ENCODE measurements at places on chromosomes 13 and 19.

- no peak for DNase-seq
Observed at GRCh38 chr13:43520351-43520750, 266.4 kb downstream of the ENOX1 start.

- DNase-seq = peak; percentile 86
Observed at GRCh38 chr19:17496337-17496997, 15.0 kb upstream of the PGLS start.

GRCh38 chr19:16428372-16429036, 43.3 kb downstream of the EPS15L1 start:
- no peak for DNase-seq

DNA sequence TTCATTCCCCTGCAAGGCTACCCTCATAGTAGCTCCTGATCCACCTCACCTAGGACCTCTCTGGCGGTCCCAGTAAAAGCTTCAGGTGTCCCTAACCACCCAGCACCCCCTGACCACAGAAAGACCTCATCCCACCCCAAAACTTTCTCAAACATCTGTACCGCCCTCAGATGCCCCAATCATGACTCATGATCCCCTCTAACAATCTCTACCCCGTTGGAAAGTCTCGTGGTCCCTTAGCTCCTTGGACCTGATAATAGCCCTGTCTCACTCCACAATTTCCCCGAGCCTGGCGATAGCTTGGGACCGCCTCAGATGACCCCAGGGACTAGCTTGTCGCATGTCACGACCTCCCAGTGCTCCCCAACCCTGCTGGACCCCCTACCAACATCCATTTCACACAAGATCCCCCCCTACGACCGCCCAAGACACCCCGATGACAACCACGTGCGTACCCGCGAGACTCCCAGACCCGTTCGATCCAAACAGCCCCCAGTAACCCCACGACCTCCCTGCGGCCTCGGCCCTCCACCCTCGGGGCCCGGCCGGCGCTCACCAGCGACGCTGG, 450 bp downstream of the NDUFA11 start:
- DNase-seq = no peak

GRCh38 chr13:110211735-110212134, 95.2 kb downstream of the COL4A1 start:
- no peak for DNase-seq

GRCh38 chr13:70616847-70617246, 508.6 kb upstream of the KLHL1 start:
- no peak for DNase-seq

- no peak for DNase-seq
Observed at GRCh38 chr13:24670174-24670573, 10.0 kb upstream of the ATP12A start.

DNA sequence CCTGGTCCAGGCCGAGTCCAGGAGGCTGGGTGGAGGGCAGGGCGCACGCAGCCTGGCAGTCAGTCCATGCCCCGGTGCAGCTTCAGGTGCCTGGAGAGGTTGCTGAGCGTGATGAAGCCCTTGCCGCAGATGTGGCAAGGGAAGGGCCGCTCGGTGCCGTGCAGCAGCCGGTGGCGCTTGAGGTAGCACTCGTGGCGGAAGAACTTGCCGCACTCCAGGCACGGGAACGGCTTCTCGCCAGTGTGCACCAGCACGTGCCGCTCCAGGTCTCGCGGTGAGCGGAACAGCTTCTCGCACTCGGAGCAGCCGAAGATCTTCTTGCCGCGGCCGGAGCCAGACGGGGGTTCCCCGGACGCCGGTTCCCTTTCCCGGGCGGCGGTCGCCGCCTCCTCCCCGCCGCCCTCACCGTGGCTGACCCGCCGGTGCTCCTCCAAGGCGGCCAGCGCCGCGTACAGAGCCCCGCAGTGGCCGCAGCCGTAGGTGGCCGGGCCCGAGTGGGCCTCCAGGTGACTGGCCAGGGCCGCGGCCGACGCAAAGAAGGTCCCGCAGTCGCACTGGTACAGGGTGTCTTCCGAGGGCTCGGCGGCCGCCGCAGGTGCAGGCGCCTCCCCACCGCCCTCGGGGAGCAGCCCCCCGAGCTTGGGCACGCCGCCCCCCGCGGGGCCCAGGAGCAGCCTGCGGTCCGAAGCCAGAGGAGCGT, 6.8 kb downstream of the FIZ1 start:
- DNase-seq = no peak

DNA sequence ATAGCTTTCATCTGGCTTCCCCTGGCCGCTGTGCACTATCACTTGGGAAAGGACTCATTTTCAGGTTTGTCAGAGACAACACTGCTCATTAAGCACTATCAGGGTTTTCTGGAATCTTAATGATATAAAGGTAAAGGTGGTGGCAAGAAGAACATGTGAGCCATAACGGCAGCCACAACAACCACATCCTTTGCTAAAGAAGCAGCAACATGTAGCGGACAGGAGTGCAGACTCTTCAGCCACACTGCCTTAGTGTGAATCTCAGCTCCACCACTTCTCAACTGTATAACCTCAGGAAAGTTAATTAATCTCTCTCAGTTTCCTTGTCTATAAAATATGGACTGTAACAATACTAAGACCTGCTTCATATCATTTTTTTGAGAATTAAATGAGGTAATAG, 24.1 kb upstream of the MIR17HG start:
- DNase-seq = no peak

DNA sequence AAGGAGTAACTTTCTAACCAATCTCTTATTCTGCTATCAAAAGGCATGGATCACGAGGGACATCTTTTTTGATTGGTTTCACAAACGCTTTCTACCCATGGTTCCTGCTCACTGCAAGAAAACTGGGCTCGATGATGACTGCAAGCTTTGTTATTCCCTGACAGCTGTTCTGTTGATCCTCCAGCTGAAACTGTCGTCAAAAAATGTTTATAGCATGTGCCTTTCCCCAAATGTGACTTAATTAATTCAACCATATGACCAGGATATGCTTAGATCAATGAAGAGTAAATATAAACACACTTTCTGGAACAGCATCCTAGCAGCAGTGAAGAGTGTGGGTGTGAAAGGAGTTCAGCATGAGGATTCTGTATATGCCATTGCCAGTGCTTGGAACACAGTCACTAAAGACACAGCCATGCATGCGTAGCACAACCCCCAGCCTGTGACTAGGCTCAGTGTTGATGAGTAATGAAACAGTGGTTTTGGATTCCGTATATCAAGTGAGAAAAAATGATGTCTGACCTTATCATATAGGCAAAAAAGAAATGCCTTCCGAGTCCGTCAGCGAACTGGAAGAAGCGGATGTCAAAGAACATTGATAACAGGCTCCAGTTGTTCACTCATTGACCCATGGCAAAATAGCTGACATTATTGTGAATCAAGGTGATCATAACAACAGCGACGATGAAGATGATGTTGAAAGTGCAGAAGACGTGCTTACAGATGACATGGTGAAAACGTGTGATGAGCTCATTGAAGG, 347.4 kb downstream of the FGF9 start:
- DNase-seq = no peak

- no peak for DNase-seq
Observed at GRCh38 chr13:45503658-45504057, 38.9 kb downstream of the COG3 start.

DNA sequence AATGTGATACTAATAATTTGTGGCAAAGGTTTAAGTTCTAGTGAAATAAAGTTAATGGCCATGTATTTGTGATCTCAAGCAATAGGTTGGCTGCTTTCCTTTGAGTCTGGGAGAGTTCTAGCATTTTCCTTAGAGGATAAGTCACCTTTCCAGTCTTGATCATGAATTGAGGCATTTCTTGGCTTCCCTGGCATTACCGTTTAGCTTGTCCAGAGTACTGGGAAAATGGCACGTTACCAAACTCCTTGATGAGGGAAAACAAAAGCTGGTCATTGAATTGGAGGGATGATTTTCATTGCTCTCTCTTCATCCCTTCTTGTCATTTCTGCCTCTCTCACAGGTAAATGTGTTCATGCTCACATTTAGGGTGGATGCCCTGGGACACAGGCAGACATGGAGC, 34.0 kb upstream of the SPRY2 start:
- DNase-seq = no peak

GRCh38 chr13:94305934-94306333, 173.5 kb downstream of the DCT start:
- no peak for DNase-seq

GRCh38 chr13:21625366-21625765, 21.4 kb upstream of the MICU2 start:
- no peak for DNase-seq

DNA sequence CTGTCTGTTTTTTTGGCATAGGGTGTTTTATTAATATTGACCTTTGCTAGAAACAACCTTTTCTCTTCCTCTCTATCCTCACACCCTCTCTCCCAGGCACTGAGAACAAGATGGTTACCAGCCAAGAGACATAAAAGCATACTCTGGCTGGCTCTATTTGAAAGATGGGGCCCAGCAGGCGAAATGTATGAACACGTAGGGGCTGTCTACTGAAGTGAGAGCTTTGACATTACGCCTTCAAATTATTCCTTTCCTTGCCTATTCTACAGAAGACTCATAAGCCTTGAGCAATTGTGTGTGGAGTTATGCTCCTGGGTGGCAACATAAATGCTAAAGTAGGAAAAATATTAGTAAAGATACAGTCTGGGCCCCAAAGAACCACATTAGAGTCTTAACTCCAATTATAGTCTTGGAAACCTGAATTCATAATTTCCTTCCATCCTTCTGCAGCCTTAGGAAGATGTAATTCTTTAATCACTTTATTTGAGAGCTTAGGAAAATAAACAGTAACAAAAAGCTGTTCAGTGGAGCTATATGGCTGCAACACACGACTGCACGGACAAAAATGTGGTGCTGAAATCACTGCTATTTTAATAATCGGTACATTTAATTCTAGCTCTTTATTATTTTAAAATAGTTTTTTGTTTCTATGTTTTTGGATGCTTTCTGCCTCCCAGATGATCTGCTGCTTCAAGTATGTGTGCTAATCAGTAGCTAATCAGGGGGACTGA, 122.3 kb upstream of the RNF113B start:
- no peak for DNase-seq

DNA sequence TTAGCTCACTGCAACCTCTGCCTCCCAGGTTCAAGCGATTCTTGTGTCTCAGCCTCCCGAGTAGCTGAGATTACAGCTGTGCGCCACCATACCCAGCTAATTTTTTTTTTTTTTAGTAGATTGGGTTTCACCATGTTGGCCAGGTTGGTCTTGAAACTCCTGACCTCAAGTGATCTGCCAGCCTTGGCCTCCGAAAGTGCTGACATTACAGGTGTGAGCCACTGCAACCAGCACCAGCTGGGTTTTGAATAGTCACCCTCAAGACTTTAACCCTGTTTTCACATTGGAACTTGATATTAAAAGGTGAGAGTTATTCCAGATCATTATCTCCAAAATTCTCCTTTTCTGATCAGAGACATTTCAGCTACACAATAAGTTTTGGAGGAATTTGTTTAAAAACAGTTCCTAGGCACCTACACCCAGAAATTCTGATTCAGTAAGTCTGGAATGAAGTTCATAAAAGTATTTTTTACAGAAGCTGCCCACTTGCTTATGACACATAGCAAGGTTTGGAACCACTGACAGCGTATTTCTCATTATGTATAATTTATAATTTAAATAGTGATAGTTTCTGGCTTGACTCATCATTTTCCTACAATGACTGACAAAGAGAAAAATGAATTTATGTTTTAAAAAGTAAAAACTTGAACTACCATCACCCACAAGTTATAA, 417.3 kb downstream of the DIAPH3 start:
- DNase-seq = no peak

- peak; percentile 79 for DNase-seq
Observed at GRCh38 chr19:10104665-10105508, 1.3 kb upstream of the PPAN start.

GRCh38 chr13:97849305-97849704, 104.2 kb upstream of the IPO5 start:
- DNase-seq = no peak

- DNase-seq = no peak
Observed at GRCh38 chr19:31283701-31284100, 65.5 kb downstream of the TSHZ3 start.

DNA sequence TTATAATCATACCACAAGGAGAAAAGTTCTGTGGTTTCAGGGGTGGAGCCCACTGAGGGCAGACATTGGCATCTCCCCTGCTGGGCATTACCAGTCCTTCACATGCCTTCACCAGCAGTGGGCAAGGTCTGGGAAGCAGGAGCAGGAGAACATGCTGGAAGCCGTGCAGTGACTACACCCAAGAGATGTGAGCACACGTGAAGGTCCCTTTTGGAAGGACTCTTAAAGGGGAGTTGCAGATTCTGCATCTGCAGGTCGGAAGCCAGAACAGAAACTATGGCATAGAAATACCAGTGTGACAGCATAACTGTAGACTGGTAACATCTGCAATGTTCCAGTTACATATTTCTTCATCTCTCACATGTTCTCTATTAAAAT, 26.9 kb upstream of the KL start:
- DNase-seq = no peak

DNA sequence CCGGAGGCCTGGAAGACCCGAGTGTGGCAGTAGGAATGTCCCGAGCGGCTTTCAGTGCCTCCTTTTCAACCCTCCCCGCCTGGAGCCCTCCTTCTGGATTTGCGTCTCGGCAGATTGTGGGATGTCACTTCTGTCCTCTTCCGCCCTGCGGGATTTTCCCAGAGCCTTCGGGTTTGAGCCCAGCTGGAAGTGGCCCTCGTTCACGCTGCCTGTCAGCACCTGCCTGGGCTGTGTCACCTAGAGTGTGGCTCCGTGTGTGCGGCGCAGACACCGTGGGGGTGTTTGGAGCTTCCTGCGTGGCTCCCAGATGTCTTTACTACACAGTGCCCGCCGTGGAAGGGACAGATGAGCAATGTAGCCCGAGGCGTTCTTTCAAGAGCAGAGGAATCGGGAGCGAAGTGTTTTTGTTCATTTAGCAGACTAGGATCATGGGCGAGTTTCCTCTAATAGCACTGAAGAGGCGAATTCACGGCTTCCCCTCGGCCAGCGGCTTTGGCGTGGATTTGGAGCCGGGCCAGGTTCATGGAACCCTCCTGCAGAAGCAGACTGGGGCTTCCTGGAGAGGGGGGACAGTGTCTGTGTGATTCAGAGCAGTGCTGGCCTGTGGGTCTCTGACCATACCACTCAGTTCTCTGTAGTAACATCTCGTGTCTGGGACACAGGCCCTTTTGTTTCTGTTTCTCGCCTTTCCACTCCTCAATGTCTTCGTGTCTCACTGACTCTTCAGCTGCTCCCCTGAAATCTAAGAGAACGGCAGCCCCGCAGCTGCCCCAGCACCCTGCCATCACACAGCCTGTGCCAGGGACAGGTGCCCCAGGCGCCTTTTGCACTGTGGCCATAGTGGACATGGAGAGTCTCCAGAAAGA, 68.0 kb downstream of the KDM4B start:
- no peak for DNase-seq

GRCh38 chr13:96795670-96796069, 198.6 kb downstream of the OXGR1 start:
- no peak for DNase-seq

DNA sequence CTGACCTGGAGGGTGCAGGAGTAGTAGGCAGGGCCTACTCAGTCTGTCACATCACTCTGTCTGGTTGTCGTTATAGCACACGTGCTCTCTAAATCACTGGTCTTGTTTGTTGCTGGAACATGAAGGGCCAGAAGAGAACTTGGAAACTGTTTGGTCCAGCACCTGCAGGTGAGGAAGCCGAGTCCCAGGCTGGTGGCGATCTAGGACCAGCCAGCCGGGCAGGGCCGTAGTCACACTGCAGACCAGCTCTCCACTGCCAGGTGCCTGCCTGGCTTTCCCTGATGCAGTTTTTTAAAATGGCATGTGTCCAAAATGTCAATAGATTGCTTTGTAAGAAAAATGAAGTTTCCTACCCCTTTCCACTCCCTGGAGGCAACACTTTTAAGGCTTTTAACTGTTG, 53.7 kb downstream of the GGACT start:
- DNase-seq = no peak
